HCT116 (cell line): ENCODE measurements at places on chromosomes 5 and 9. TPM values are rescaled to one million over a fixed set of nuclear protein-coding genes. Genes with fewer than 3 reads are reported as not detected.
A peak's percentile ranks its signal among the peaks of the same experiment; 100 is the strongest.

GRCh38 chr9:28782630-28783029 lies 1209.3 kb upstream of the C9orf72 start:
- no peak overlapping the region for H3K27ac ChIP-seq
- no peak overlapping the region for H3K4me3 ChIP-seq

DNA sequence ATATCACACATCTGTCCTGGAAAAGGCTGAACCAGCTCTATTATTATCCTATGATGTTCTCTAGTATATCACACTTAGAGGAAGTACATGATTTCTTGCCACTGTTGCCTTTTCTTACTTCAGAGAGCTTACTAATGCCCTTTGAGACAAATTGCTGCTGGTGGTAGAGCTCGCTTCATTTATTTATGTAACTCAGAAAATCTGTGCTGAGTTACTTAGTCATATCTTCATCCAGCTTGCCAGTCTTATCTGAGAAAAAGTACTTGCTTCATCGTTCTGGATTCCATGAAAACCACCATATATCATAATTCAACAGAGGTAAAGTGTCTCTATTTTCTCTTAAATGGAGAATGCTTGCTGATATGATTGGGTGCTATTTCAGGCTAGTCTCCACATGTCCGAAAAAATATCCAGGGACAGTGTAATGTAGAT lies 26.6 kb downstream of the PTPDC1 start:
- no peak for DNase-seq
- no peak overlapping the region for H3K27ac ChIP-seq
- no peaks in the 10 kb centered on the region for H3K36me3 ChIP-seq

GRCh38 chr5:179381691-179382090 lies 36.4 kb upstream of the ADAMTS2 start:
- DNase-seq = no peak
- H3K27ac ChIP-seq = no peak overlapping the region
- H3K4me1 ChIP-seq = no peaks in the 10 kb centered on the region

DNA sequence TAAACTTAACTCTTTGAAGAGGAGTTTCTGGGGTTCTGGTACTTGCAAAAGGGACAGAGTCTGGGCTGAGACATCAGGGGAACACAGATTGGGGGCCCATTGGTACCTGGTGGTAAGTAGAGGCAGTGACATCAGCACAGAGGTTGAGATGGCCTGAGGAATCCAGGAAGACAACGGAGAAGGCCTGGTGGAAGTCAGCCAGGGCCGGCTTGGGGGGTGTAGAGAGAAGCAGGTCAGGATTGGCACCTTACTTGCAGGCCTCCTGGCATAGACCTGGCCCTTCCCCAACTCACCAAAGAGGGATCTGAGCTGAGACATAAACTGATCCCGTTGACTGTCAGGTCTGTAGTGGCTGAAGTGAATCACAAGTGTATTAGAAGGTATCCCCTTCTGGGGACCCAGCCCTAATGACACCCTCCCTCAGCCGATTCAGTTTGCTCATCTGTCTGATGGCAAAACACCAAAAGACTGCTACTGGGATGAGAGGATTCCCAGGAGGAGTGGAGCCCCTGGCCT lies 5.5 kb downstream of the NOL6 start:
- peaks cover 77% of the 10 kb centered on the region for H3K36me3 ChIP-seq
- H3K27ac ChIP-seq = no peak overlapping the region

DNA sequence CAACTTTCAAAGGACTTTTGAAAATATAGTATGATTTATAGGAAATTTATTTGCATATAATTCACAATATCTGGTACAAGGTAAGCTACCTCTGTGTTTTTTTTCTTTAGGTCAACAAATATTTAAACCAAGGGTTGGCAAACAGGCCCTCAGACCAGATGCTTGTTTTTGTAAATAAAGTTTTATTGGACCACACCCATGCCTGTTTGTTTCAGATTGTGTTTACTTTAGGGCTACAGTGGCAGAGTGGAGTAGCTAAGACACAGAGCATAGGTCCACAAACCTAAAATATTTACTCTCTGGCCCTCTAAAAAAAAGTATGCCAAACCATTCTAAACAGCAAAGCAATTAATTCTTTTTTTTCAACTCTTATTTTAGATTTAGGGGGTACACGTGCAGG lies 119.7 kb upstream of the CCDC152 start:
- H3K4me1 ChIP-seq = no peaks in the 10 kb centered on the region
- no peak overlapping the region for H3K27ac ChIP-seq
- no peaks in the 10 kb centered on the region; the same call in 1 of the 2 replicates for H3K27me3 ChIP-seq
- H3K36me3 ChIP-seq = no peaks in the 10 kb centered on the region
- no peak overlapping the region for H3K4me3 ChIP-seq

GRCh38 chr5:95760273-95761191 lies 29.4 kb downstream of the RHOBTB3 start:
- H3K4me3 ChIP-seq = no peak overlapping the region
- no peaks in the 10 kb centered on the region for H3K27me3 ChIP-seq
- peaks cover 39% of the 10 kb centered on the region for H3K4me1 ChIP-seq
- DNase-seq = no peak
- H3K36me3 ChIP-seq = peaks cover 9% of the 10 kb centered on the region; the same call in 1 of the 2 replicates

GRCh38 chr9:132669319-132669697 lies 475 bp downstream of the DDX31 start:
- H3K27me3 ChIP-seq = no peaks in the 10 kb centered on the region
- DNase-seq = no peak
- H3K36me3 ChIP-seq = peaks cover 19% of the 10 kb centered on the region; the same call in 1 of the 2 replicates
- H3K4me1 ChIP-seq = peaks cover 21% of the 10 kb centered on the region
- H3K27ac ChIP-seq = peak overlapping the region; percentile 100
- H3K4me3 ChIP-seq = peak overlapping the region; percentile 92

- peak overlapping the region; percentile 93 for H3K27ac ChIP-seq
- DNase-seq = no peak
- H3K4me3 ChIP-seq = peak overlapping the region; percentile 100
Observed at GRCh38 chr9:128323212-128323730, 632 bp downstream of the COQ4 start.

HTR1A gene
- total RNA-seq = not detected
